ENCODE measurements at places on chromosomes 5 and 9. TPM values are rescaled to one million over a fixed set of nuclear protein-coding genes. Genes with fewer than 3 reads are reported as not detected.

Gene AK1
- total RNA-seq: 63.3 TPM

DNA sequence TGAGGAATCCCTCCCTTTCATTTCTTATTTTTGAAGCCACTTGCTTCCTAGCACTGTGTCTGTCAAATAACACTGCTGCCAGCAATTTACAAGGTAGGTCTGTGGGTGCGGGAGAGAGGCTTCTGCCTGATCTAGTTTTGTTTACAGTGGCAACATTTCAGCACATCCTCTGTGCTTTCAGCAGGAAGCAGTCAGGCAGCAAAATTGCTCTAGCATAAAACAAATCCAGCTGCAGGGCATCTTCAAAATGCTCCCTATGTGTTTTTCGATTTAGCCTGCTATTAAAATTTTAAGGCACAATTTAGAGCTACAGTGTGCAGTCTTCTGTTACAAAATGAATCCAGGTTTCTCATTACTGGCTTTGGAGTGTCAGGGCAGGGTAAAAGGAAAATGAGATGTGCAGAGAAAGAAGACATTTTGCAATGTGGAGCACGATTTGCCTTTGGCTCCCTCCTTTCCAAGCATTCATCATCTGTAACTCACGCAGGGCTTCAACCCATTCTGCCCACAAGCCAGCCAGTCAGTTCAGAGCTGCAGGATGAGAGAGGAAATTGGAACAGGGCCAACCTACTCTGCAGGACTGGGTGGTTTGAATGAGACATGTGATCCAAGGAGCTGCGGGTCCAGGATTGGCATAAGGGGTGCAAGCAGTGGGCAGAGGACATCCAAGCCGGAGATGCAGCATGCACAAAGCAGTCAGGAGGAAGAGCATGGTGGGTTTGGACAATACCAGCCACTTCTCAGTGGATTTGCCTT, 143.4 kb upstream of the APC start:
- H3K4me1 ChIP-seq: peaks cover 4% of the 10 kb centered on the region
- H3K4me3 ChIP-seq: peak overlapping the region; percentile 40
- DNase-seq: no peak
- H3K27me3 ChIP-seq: peaks cover 2% of the 10 kb centered on the region
- H3K27ac ChIP-seq: no peak overlapping the region

- DNase-seq: no peak
- H3K36me3 ChIP-seq: no peaks in the 10 kb centered on the region
- H3K4me3 ChIP-seq: no peak overlapping the region
- H3K4me1 ChIP-seq: peaks cover 21% of the 10 kb centered on the region
Observed at GRCh38 chr9:69822116-69822750, 1.6 kb downstream of the CFAP95 start.

Gene OGN
- not detected for total RNA-seq

GRCh38 chr9:29773676-29774075, 2200.4 kb upstream of the C9orf72 start:
- no peak overlapping the region for H3K4me3 ChIP-seq

GRCh38 chr5:172753101-172753500, 17.9 kb downstream of the DUSP1 start:
- H3K27me3 ChIP-seq: peaks cover 10% of the 10 kb centered on the region
- H3K4me3 ChIP-seq: no peak overlapping the region
- H3K27ac ChIP-seq: no peak overlapping the region
- H3K36me3 ChIP-seq: peaks cover 3% of the 10 kb centered on the region

Gene MOB3B
- 6.4 TPM for total RNA-seq

Gene TPPP
- total RNA-seq: 0.05 TPM

Data from endothelial cell (in vitro differentiated cells).